B cell (primary cell): ENCODE measurements at places on chromosomes 3 and 15. TPM values are rescaled to one million over a fixed set of nuclear protein-coding genes. Genes with fewer than 3 reads are reported as not detected.
A peak's percentile ranks its signal among the peaks of the same experiment; 100 is the strongest.

The PRR23A gene
- total RNA-seq: not detected in 2 replicates

DNA sequence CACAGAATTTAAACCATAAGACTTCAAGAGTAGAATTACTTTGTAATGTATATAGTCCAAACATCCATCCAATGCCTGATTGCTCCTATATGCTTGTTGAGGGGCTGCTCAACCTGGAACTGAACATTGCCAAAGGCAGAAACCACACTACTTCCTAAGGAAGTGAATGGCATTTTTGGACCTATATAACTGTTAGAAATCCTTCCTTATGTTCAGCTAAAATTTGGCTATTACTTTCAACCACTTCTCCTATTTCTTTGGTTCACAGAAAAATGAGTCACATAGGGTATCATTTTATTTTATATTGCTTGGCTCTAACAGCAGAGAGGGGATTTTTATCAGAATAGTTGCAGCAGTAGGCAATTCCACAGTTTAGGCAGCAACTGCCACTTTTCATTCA is 342.1 kb downstream of the SLC9A9 start:
- H3K36me3 ChIP-seq: no peaks in the 10 kb centered on the region
- no peak for DNase-seq
- no peaks in the 10 kb centered on the region for H3K4me1 ChIP-seq
- no peak overlapping the region for H3K27ac ChIP-seq
- H3K4me3 ChIP-seq: no peak overlapping the region

GRCh38 chr3:101689286-101689685 is 2.8 kb upstream of the RPL24 start:
- H3K4me1 ChIP-seq: peaks cover 17% of the 10 kb centered on the region
- H3K4me3 ChIP-seq: no peak overlapping the region
- H3K27me3 ChIP-seq: no peaks in the 10 kb centered on the region
- peaks cover 2% of the 10 kb centered on the region for H3K36me3 ChIP-seq
- DNase-seq: no peak

DNA sequence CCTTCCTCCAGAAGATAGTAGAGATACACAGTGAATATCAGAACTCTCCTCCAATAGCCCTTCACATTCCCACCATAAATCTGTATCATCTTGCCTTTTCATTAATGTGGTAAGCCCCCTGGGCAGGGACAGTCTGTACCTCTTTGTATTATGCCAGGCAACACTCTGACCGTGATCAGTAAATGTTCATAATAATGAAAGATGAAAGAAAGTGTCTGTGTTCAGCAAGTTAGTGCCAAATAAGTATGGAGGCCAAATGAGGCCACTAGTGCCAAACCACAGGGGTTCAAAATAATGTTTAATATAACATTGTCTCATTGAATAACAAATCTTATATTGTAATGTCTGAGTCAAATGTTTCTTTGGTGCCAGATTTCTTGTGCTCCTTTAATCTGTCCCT is 104.3 kb downstream of the CMSS1 start:
- no peak for DNase-seq
- H3K27ac ChIP-seq: no peak overlapping the region
- no peak overlapping the region for H3K4me3 ChIP-seq
- peaks cover 7% of the 10 kb centered on the region for H3K4me1 ChIP-seq
- no peaks in the 10 kb centered on the region for H3K36me3 ChIP-seq
- no peaks in the 10 kb centered on the region for H3K27me3 ChIP-seq

The IL5RA gene
- 0.75 and 1.0 TPM in 2 replicates for total RNA-seq

DNA sequence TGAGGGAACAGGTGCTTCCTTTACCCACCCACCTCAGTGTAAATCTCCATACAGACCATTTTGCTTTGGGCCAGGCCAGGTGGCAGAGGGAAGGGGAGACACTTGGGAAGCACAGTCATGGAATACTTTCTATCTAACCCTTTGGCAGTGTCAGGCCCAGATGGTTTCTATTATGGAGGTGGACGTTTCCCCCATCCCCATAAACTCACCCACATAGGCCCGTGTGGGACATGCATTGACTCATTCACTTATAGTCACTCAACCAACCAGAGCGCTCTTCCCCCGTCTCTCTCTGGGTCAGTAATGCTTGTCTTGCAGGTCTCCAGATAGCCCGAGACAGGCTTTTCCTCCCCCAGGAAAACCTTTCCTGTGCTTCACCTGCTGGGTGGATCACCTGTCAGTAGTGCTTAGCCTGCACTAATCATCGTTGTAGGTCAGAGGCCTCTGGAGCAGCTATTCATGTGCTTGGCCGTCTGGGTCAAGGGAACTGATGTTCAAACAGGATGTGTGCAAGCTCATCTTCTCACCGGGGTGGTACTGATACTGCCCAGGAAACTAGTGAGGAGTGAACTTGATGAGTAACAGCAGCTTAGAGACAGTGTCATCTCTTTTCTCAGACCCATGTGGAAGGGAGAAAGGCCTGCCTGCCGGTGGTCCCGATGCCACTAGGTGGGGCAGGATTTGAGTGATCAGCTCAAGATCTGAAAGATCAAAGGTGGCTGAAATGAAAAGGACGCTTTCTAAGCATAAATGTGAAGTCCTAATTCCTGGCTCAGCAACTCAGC is 67.1 kb downstream of the CEMIP start:
- no peaks in the 10 kb centered on the region for H3K36me3 ChIP-seq
- H3K27me3 ChIP-seq: no peaks in the 10 kb centered on the region
- H3K4me1 ChIP-seq: no peaks in the 10 kb centered on the region
- no peak overlapping the region for H3K4me3 ChIP-seq
- no peak overlapping the region for H3K27ac ChIP-seq

DNA sequence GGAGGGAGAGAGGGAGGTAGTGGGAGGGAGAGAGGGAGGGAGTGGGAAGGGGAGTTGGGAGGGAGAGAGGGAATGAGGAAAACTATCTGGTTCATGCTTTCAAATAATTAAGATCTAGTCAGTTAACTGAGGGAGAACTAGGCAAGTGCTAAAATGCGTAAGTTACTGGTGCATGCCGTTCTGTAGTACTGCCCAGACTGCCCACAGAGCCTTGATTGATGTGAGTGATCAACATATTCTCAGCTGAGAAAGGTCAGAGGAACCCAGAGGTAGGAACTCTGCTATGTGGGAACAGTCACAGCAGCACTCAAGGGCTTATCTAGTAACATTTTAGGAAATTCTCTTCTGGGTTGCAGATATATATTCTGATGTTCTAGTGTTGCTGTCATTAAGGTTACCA is 149.8 kb upstream of the ROBO1 start:
- no peaks in the 10 kb centered on the region for H3K36me3 ChIP-seq
- H3K27me3 ChIP-seq: no peaks in the 10 kb centered on the region
- no peak overlapping the region for H3K27ac ChIP-seq

DNA sequence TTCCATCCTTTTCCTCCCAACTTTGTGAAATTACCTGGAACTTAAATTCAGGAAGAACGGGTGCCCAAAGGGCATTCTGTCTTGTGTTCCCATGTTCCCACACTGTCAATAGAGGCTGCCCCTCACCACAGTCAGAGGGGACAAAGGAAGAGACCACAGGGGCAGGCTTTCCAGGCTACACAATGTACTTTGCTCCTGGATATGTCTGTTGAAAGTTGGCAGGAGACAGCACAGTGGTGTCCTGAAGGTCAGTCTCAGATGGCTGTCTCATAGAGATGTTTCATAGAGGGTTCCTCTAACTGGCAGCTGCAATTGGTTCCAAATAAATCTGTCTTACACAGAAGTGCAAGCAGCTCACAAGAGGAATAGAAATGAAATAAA is 107.8 kb upstream of the TGFBR2 start:
- no peaks in the 10 kb centered on the region for H3K36me3 ChIP-seq
- no peak overlapping the region for H3K4me3 ChIP-seq
- DNase-seq: no peak
- H3K27ac ChIP-seq: no peak overlapping the region
- no peaks in the 10 kb centered on the region for H3K27me3 ChIP-seq

- no peaks in the 10 kb centered on the region for H3K36me3 ChIP-seq
- no peak overlapping the region for H3K27ac ChIP-seq
- no peaks in the 10 kb centered on the region for H3K4me1 ChIP-seq
- no peak overlapping the region for H3K4me3 ChIP-seq
- DNase-seq: no peak
Measured at GRCh38 chr3:178532476-178532875, 3.8 kb upstream of the KCNMB2 start.

DNA sequence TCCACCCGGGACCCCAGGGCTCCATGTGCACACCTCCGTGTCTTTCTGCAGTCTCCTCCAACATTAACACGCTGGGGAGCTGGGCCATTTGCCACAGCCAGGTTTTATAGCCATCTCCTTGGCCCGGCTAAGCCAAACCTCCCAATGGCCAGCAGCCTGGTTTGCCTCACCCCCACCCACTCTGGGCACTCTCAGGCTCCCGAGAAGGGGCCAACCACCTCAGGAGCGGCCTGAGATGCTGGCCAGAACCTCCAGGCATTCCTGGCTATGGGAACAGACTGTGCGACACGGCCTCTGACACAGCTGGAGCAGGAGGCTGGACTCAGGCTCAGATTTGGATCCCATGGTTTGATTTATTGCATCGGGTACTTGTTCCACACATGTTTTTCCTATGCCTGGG is 289.7 kb downstream of the RPLP1 start:
- H3K27ac ChIP-seq: no peak overlapping the region
- no peak overlapping the region for H3K4me3 ChIP-seq

GRCh38 chr15:45606841-45607240 is 19.7 kb downstream of the BLOC1S6 start:
- H3K4me3 ChIP-seq: no peak overlapping the region
- H3K27ac ChIP-seq: peak overlapping the region; percentile 33
- peaks cover 31% of the 10 kb centered on the region for H3K4me1 ChIP-seq
- H3K36me3 ChIP-seq: peaks cover 2% of the 10 kb centered on the region
- DNase-seq: peak; percentile 36

- no peak for DNase-seq
- no peaks in the 10 kb centered on the region for H3K36me3 ChIP-seq
- H3K27ac ChIP-seq: no peak overlapping the region
- no peaks in the 10 kb centered on the region for H3K4me1 ChIP-seq
Measured at GRCh38 chr3:99023590-99024192, 122.2 kb upstream of the DCBLD2 start.

- no peaks in the 10 kb centered on the region for H3K27me3 ChIP-seq
- no peaks in the 10 kb centered on the region for H3K36me3 ChIP-seq
- DNase-seq: no peak
- H3K4me1 ChIP-seq: no peaks in the 10 kb centered on the region
- no peak overlapping the region for H3K27ac ChIP-seq
Measured at GRCh38 chr3:2268779-2269178, 170.1 kb downstream of the CNTN4 start.

- no peaks in the 10 kb centered on the region for H3K4me1 ChIP-seq
- DNase-seq: no peak
- no peak overlapping the region for H3K4me3 ChIP-seq
- no peaks in the 10 kb centered on the region for H3K36me3 ChIP-seq
Measured at GRCh38 chr3:68648494-68648893, 283.9 kb downstream of the TAFA4 start.
